NCI-H2081 (cell line): ENCODE measurements at places on chromosomes 1 and 21.

DNA sequence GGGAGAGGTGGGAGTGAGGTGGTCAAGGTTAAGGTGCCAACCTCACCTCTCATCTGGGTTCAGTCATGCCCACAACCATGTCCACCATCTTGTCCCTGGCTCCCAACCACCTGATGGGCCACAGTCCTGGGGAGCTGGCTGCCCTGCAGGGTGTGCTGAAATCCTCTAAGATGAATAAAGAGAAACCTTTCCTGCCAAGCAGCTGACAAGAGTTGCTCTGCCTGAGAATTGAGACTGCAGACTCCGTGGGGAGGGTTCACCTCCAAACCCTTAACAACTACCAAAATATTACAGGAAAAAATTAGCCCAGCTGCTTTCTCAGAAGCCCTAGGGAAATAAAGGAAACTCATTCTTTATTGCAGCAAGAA is 15.2 kb upstream of the FGR start:
- DNase-seq = no peak

DNA sequence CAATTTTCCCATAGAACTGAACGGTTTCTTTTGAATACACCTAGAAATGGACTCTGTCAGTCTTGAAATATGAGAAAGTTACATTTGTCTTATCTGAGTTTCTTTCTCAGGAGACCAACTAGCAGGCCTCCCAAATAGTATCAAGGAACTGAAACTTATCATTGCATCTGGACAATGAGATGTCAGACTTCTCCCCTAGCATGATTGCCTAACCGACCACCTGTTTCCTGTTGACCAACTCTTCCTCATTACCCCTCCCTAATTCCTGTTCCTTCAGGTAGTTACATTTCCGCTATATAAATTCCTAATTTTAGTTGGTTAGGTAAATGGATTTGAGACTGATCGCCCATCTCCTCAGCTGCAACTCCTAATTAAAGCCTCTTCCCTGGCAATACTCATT is 1587.3 kb downstream of the NCAM2 start:
- no peak for DNase-seq

DNA sequence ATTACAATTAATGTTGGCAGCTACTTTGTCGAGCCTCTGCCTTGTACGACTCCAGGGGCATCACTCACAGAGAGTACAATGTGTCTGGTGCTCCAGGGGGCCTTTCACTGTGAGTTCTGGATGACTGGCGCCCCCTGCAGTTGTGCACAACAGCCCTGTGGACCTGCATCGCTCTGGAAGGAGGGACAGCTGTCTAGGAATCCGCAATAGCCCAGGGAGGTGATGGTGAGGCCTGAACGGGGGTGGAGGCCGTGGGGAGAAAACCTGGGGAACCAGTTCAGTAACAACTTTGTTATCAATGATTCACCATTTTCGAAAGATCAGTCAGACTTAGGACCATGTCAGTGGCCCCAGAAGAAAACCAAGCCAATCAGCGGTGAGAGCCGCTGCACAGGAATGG is 189.1 kb downstream of the KAZN start:
- DNase-seq = no peak

GRCh38 chr1:201861448-201861847 is 27.2 kb upstream of the SHISA4 start:
- DNase-seq = no peak

GRCh38 chr1:2442661-2443060 is 30.3 kb upstream of the PEX10 start:
- no peak for DNase-seq

GRCh38 chr1:204289280-204289679 is 70.4 kb downstream of the PLEKHA6 start:
- DNase-seq = no peak
